ENCODE measurements at places on chromosomes 3 and 15. TPM values are rescaled to one million over a fixed set of nuclear protein-coding genes. Genes with fewer than 3 reads are reported as not detected.

ARPP21 gene
- 0.11 TPM for total RNA-seq

AP3B2 gene
- total RNA-seq, result 0.68 TPM

CNTN3 gene
- total RNA-seq, result not detected

SNX4 gene
- total RNA-seq, result 20.8 TPM

CDCP1 gene
- total RNA-seq, result 6.5 TPM
